Activated CD4-positive, alpha-beta T cell treated with anti-CD3 and anti-CD28 coated beads, Interleukin-2, amount 10 ng/mL, durations not matched to agents 7 days and 5 days (primary cell): ENCODE measurements at places on chromosomes 7 and 10. TPM values are rescaled to one million over a fixed set of nuclear protein-coding genes. Genes with fewer than 3 reads are reported as not detected.

The PON3 gene
- not detected for total RNA-seq

The LIPK gene
- total RNA-seq = not detected

The SPDYE11 gene
- total RNA-seq = not detected

The OR2A1 gene
- 0.06 TPM for total RNA-seq

The SPDYE5 gene
- not detected for total RNA-seq

The SPOCK2 gene
- total RNA-seq = 423 TPM

The IFIT1B gene
- total RNA-seq = not detected

The PCLO gene
- not detected for total RNA-seq

The MARVELD1 gene
- total RNA-seq = 1.8 TPM

The LBX1 gene
- total RNA-seq = not detected

The GTF2IRD1 gene
- total RNA-seq = 1.3 TPM

The RBM48 gene
- total RNA-seq = 17.7 TPM

The PRLHR gene
- not detected for total RNA-seq

The CNPY1 gene
- not detected for total RNA-seq

The BMPER gene
- total RNA-seq = not detected

The GIMAP5 gene
- total RNA-seq = 111 TPM

The CRHR2 gene
- not detected for total RNA-seq

The CCDC146 gene
- total RNA-seq = 9.2 TPM

The LLCFC1 gene
- total RNA-seq = not detected

The AKR1C2 gene
- total RNA-seq = not detected

The SNX10 gene
- 28.9 TPM for total RNA-seq

The ELFN1 gene
- total RNA-seq = not detected

The ATOH7 gene
- total RNA-seq = not detected

The PLEKHA1 gene
- total RNA-seq = 11.3 TPM

The ZNF746 gene
- 21.0 TPM for total RNA-seq

The C10orf67 gene
- total RNA-seq = not detected

The CALML5 gene
- total RNA-seq = not detected

The OR6B1 gene
- total RNA-seq = not detected

The MOGAT3 gene
- not detected for total RNA-seq

The GIMAP1 gene
- total RNA-seq = 18.1 TPM

The IL6 gene
- 0.92 TPM for total RNA-seq

The SFMBT2 gene
- 31.9 TPM for total RNA-seq

The TSC22D4 gene
- 113 TPM for total RNA-seq

The PKD2L1 gene
- not detected for total RNA-seq

The AGK gene
- total RNA-seq = 40.7 TPM

The TDRD1 gene
- 0.10 TPM for total RNA-seq

The GFRA1 gene
- not detected for total RNA-seq

The FAM180A gene
- not detected for total RNA-seq

The CYP2C8 gene
- total RNA-seq = not detected
